ENCODE measurements at places on chromosomes 3 and 15.

- no peak for DNase-seq
Observed at GRCh38 chr3:156406393-156406792, 148.5 kb downstream of the SSR3 start.

- peak; percentile 75 for DNase-seq
Observed at GRCh38 chr3:129226374-129226773, 23.0 kb upstream of the COPG1 start.

DNA sequence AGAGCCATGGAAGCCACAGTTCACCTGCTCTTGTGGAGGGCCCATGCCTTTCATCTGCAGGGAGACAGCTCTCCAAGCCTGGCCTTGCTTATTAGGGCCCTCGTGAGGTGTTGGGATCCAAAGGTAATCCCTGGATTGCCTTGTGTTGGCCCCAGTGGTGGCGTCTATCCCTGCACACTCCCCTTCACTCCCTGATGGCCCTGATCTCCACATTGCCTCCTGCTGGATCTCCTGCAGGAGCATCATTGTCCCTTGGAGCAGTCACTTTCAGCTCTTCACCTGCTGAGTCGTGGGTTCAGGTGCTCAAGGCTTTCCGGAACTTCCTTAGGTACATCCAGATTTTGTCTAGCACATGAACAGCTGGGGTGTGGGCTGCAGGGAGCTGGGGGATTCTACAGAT, 7.0 kb downstream of the PPCDC start:
- no peak for DNase-seq

GRCh38 chr3:9736831-9737230, 5.3 kb downstream of the BRPF1 start:
- no peak for DNase-seq

DNA sequence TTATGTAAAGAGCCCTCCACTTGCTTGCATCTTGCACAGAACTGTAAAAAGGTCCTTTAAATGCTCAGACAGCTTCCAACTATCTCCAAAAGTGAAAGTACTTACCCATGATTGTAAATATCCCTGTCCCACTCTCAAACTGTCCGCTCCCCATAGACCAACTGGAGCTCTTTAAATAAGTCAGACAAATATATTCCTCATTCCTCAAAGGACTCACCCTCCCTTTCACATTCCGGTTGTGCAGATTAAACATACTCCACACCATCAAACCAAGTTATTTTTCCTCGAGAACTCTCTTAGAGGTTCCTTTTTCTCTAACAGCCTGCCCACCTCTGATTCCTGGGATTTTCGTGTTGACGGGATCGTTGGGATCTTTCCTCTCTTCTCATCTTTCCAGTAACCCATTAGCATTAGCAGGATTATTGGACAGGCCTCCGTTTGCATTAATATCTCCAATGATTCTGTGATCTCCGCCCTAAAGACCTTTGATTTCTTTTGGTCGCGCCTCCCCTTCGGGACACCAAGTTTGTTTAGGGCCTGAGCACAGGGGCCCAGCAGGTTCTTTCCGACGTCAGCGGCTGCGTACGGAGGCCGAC, 763 bp downstream of the GOLGB1 start:
- DNase-seq = no peak

DNA sequence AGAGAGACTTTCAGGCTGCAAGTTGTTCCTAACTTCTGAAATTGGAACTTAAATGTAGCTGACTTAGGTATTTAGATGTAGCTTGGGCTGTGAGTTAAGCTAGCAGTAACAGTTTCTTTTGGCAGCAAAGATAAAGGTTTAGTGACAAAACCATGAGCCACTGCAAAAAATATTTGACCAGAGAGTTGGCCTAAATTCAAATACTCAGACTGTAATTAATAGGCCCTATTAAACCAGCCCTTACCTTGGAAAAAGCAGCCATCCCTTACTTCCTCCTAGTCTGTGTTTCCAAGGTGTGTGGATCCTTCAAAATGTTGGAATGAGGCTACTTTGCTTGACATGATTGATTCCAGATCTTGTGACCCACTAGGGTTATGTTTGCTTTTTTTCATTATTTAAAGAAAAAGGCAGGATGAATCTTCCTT, 8.2 kb downstream of the TPM1 start:
- DNase-seq = peak; percentile 57

DNA sequence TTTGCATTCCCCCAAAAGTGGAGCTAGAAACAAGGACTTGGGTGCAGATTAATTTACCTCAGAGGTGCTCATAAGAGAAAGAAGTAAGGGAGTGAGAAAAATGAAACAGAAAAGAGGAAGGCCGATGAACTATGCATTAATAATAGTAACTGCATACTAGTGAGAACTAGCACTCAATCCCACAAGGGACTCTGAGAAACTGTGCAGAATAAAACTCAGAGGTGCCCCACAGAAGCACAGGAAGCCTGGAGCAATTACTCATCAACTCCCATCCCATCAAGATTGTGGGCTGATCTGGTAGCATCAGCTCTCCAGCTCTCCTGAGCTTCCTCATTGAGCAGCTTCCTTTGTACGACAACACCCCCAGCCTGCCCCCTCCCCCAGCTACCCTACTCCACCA, 50.8 kb downstream of the CLDN18 start:
- DNase-seq = no peak

DNA sequence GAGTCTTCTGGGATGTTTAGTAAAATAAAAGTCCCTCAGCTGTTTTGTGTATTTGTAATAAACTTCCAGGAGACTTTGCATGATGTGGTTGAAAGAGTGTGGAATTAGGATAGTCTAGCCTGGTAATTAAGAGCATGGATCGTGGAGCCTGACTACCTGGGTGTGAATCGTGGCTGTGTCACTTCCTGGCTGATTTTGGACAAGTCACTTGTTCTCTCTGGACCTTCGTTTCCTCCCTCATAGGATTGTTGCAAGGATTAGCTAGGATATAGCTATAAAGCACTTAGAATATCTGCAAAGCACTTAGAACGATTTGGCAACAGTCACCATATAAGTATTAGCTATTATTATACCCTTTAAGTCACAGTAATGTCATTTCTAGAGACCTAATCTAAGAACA, 40.2 kb downstream of the SLMAP start:
- DNase-seq = peak; percentile 22

GRCh38 chr3:32297366-32297765, 58.9 kb downstream of the CMTM8 start:
- DNase-seq = no peak

DNA sequence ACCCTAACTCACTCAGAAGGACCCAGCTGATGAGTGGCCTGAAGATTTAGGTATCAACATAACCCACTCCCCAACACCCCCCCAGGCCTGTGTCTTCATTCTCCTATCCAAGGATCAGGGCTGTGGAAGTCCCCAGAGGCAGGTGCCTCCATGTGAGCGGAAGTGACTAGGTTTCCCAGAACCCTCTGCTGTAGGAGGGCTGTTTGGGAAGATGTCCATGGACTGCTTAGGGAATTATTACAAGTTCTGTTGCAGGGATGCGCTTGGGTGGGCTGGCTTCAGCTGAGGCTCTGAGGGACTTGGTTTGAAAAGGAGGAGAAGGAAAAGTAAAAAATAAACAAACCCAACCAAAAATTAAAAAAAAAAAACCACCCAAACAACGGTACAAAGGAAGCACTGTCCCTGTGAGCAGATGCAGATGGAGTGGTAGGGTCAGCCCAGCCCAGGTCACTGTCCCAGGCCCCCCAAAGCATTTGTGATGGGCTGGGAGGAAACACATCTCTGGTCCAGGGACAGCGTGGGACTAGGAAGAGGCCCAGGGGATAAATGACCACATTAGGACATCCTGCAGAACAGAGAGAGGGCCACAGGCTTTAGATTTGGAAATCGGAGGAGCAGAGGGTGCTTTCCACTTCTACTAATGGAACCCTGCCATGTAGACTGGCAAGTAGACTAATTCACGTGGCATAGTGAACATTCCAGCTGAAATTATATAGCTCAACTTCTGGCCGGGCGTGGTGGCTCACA, 12.2 kb upstream of the APOD start:
- DNase-seq = no peak

GRCh38 chr3:187036394-187036793, 102.9 kb downstream of the RPL39L start:
- no peak for DNase-seq

DNA sequence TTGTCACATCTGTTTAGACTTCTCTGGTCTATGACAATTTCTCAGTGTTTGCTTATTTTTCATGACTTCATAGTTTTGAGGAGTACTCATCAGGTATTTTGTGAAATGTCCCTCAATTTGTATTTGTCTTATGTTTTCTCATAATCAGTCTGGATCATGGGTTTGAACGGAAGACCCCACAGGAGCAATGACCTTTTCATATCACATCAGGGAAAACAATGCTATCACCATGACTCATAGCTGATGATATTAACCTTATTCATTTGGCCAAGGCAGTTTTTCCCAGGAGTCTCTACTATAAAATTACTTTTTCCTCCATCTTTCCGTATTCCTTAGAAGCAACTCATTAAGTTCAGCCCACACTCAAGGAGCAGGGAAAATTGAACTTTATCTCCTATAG, 32.7 kb downstream of the AADACL2 start:
- DNase-seq = peak; percentile 2

GRCh38 chr3:189621948-189622603, 9.1 kb upstream of the TP63 start:
- no peak for DNase-seq

- DNase-seq = no peak
Observed at GRCh38 chr3:191959876-191960413, 499.0 kb downstream of the PYDC2 start.

GRCh38 chr3:186421946-186422345, 59.9 kb upstream of the DGKG start:
- DNase-seq = no peak

- DNase-seq = no peak
Observed at GRCh38 chr3:151331696-151332095, 2.3 kb upstream of the P2RY13 start.

DNA sequence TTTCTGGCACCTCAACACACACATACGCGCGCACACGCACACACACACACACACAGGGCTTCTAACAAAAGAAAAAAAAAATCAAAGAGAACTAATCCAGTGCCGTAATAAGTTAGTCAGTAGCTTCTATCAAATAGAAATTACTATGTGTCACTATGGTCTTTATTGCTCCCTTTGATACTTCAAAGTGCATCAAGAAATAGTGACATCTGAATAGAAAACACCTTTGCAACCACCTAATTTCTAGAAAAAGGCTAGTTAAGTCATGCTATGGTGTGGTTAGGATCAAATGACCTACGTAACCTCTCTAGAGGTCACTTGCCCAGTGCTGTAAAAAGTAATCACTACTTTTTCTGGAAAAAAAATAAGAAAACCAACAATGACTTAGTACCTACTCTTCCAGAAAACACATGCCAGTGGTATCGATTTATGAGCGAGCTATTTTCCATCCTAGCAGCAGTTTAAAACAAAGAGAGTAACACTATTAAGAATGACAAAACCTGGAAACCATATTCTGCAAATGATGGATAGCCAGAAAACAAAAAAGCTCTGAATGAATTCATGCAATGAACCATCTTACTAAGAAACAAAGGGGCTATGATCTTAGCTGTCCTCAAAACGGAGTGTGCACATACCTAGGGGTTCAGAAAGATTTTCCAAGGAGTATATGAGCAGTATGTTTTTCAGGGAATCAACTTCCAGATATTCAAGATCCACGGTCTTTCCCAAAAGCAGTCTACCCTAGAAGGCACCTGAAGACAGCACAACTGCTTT, 6.8 kb downstream of the AVEN start:
- no peak for DNase-seq

- DNase-seq = no peak
Observed at GRCh38 chr3:45583021-45583851, 11.3 kb upstream of the LIMD1 start.

DNA sequence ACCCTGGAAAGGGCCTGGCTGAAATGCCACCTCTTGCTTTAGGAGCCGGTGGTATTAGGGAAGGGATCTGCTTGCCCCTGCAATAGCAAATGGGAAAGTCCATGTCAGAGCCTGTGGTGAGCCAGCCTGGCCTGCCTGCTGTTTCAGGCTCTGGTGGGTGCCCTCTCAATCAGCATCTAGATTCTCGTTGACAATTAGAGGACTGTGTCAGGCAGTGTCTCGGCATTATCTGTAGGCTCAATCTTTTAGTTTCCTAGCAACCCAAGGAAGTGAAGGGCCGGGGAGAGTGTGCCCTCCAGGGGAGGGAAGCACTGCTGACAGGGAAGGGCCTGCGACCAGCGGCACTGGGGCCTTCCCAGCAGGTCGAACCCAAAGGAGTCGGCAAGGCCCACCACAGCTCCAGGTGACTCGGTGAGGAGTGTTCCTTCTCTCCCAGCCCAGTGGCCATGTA, 42.1 kb downstream of the TLE3 start:
- DNase-seq = no peak

GRCh38 chr15:31215490-31216214, 111.0 kb upstream of the KLF13 start:
- DNase-seq = peak; percentile 46

DNA sequence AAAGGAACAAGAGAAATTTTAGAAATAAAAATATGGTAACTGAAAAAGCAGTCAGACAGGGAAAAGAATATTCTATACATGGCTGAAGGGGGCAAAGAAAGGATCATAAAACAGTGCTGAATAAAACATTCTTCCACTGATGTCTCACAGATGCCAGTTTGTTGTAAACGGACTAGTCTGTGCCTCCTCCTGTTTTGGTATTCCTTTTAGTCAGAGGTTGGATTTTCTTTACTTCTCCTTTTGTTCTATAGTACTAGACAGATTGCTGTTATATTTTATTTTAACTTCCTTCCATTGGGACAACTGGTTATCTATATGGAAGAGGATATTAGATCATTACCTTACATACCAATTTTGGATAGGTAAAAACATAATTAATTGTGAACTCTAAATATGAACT, 16.0 kb upstream of the GNB5 start:
- DNase-seq = no peak

DNA sequence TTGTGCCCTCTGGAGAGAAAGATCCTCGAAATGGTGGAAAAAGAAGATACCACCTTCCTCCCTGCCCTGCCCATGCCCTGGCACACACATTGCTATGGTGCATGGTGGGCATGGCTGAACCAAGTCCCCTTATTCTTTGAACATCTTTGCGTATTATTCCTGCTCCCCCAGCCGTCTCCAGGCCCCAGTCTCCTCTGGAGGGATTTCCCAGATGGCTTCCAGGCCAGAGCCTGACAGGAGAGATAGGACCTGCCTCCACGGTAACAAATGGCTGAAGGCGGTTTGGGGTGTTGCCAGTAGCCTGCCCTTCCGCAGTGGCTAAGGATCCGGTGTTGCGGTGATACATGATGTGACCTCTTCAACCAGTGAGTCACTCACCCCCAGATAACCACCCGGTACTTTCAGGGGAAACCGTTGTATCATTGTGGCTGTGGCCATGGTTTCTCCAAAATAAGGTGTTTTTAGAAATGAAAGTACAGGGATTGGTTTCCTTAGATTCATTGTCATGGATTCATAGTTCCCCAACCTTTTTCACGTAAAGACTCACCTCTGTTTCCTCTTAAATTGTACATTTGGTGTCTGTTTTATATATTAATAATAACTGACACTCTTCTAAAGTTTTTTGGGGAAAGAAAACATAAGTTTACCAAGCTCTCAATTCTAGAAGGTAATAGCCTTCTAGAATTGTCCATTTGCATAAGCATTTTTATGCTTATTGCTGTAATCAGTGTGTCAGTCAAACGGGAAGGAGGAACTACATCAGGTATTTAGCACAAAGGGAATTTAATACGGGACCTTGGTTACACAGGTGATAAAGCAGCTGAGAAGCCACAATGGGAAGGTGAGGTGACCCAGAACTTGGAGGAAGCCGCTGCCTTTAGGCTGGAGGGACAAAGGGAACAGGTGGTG, 25.9 kb downstream of the SMAD3 start:
- peak; percentile 87 for DNase-seq

GRCh38 chr15:31499953-31500765, 173.5 kb downstream of the KLF13 start:
- no peak for DNase-seq

- DNase-seq = no peak
Observed at GRCh38 chr3:178284181-178284580, 252.1 kb upstream of the KCNMB2 start.

GRCh38 chr3:128878556-128879124, 780 bp upstream of the ACAD9 start:
- peak; percentile 62 for DNase-seq
